Naive B cell (primary cell): ENCODE measurements at places on chromosomes 13 and 19. TPM values are rescaled to one million over a fixed set of nuclear protein-coding genes. Genes with fewer than 3 reads are reported as not detected.

DNA sequence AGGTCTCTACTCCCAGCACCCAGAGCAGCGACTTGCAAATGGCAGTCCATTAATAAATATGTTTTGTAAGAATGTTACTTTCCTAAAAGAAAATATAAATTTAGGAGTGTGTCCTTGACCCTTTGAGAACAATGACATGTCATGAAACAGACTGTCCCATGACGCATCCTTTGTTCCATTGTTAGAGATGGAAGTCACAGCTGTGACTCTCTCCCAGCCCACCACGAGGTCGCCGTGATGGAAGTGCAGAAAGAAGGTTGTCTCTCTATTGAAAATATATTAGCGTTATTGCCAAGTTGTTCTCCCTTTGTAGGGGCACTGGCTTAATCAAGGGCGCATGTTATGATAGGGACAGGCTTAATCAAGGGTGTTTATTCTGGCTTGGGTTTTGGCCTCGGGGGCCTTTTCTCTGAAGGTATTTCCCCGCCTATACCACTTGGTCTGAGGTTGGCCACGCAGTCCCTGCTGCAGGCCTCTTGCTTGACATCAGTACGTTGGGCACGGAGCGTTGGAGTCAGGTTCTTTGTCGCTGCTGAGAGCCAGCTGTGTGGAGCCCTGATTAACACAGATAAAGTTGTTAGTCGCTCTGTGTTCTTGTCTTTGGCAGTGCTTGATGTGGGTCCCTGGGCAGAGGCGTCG is 126.7 kb upstream of the ZNF536 start:
- no peaks in the 10 kb centered on the region for H3K36me3 ChIP-seq
- no peak for DNase-seq
- H3K4me1 ChIP-seq, result no peaks in the 10 kb centered on the region
- no peak overlapping the region for H3K4me3 ChIP-seq
- no peak overlapping the region for H3K27ac ChIP-seq

DNA sequence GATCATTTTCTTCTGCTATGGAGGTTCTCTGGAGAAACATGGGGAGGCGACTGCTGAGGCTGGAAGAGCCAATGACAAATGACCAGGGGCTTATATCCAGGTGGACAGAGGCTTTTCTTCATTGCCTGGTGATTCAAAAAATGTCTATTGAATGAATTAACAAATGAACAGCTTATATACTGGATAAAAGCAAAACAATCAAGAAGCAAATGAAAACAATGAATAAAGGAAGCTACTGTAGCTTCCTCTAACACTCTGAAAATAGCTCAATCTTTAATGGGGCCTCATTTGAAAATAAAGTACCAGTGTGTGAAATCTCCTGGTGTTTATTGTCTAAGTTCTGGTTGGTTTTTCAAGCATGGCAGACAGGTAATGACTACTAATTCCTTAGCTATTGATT is 167.5 kb upstream of the TMTC4 start:
- no peaks in the 10 kb centered on the region for H3K36me3 ChIP-seq
- H3K4me1 ChIP-seq, result no peaks in the 10 kb centered on the region
- no peak for DNase-seq
- H3K27me3 ChIP-seq, result no peaks in the 10 kb centered on the region

- H3K4me1 ChIP-seq, result peaks cover 19% of the 10 kb centered on the region
- peak overlapping the region; percentile 76 for H3K27ac ChIP-seq
- no peak overlapping the region for H3K4me3 ChIP-seq
- no peaks in the 10 kb centered on the region for H3K36me3 ChIP-seq
- H3K27me3 ChIP-seq, result peaks cover 44% of the 10 kb centered on the region
These were observed 4.0 kb upstream of the GRIN3B start for GRCh38 chr19:996051-996838.

- H3K4me3 ChIP-seq, result peak overlapping the region; percentile 98
- H3K27ac ChIP-seq, result peak overlapping the region; percentile 99
- H3K36me3 ChIP-seq, result no peaks in the 10 kb centered on the region
- no peak for DNase-seq
- peaks cover 46% of the 10 kb centered on the region for H3K4me1 ChIP-seq
- no peaks in the 10 kb centered on the region for H3K27me3 ChIP-seq
These were observed 698 bp downstream of the BLOC1S3 start for GRCh38 chr19:45179072-45179891.

GRCh38 chr13:77544758-77545338 is 9.3 kb downstream of the SCEL start:
- no peak overlapping the region for H3K4me3 ChIP-seq
- DNase-seq, result no peak
- H3K4me1 ChIP-seq, result peaks cover 11% of the 10 kb centered on the region

DNA sequence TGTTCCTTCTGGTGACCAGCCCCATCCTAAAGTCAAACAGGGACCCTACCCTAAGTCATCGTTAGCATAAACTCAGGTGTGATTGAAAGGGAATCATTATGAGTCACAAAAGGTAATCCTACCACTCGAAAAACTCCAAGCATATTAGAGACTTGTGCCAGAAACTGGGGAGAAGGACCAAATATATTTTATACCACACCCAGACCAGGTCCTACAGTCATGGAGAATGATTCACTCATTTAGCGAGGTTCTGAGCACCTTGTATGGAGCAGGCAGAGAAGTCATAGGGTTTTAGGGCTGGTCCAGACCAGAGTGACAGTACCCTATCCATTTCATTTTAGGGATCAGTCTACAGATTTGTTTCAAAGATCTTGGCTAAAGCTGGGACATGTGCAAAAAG is 149.5 kb downstream of the SLC7A1 start:
- no peak overlapping the region for H3K4me3 ChIP-seq
- DNase-seq, result no peak
- H3K4me1 ChIP-seq, result no peaks in the 10 kb centered on the region
- peaks cover 16% of the 10 kb centered on the region for H3K27me3 ChIP-seq

DNA sequence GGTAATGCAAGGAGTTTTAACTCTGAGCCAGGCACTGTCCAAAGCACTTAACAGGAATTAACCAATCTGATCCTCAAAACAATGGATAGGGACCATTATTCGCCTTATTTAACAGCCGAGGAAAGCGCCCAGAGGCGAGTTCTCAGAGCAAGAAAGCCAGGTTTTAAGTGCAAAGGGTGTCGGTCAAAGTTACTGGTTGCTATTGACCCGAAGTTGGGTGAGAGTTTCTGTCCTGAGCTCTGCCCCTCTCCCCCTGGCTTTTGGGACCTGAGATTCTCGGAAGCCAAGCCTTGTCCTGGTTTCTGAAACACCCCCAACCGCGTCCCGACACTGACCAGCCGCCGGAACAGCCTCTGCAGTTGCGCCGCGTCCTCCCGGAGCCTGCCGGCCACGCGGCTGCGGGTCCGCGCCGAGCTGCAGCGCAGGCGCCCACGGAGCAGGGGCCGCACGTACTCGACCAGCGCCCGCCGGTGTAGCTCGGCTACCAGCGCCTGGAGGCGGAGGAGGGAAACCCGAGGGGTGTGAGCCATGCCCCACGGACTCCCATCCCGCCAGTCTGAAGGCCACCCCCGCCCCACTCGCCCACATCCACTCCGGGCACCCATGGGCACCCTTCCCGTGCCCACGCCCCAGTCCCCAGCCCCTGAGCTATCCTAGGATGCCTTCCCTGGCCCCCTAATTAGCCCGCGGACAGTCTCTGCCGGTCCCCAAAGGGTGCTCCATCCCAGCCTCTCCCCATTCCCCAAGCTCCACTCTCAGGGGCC is 27.8 kb downstream of the EXOC3L2 start:
- H3K27me3 ChIP-seq, result peaks cover 69% of the 10 kb centered on the region
- H3K27ac ChIP-seq, result no peak overlapping the region
- DNase-seq, result no peak

- DNase-seq, result no peak
- peaks cover 9% of the 10 kb centered on the region for H3K4me1 ChIP-seq
- H3K36me3 ChIP-seq, result no peaks in the 10 kb centered on the region
- no peak overlapping the region for H3K27ac ChIP-seq
- H3K27me3 ChIP-seq, result no peaks in the 10 kb centered on the region
- no peak overlapping the region for H3K4me3 ChIP-seq
These were observed 120.2 kb downstream of the RXFP2 start for GRCh38 chr13:31859571-31859970.

DNA sequence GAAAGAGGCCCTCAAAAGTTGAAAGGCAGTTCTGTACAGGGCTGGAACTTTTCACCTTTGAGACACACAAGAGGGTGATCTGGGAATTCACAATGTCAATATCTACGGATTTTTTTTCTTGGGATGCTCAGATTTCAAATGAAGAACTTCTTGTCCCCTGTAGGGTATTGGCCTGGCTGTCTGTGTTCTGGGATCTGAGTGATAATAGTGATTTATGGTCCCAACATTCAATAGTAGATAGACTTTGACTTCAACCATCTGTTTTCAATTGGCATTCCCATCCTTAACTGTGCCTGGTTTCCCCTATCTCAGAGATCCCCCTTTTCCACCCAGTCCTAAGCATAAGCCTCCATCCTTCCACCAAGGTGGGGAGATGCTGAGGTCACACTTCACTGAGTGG is 274.1 kb downstream of the COG6 start:
- no peaks in the 10 kb centered on the region for H3K36me3 ChIP-seq
- H3K27me3 ChIP-seq, result peaks cover 35% of the 10 kb centered on the region
- H3K4me3 ChIP-seq, result no peak overlapping the region
- no peak overlapping the region for H3K27ac ChIP-seq
- H3K4me1 ChIP-seq, result no peaks in the 10 kb centered on the region

Gene LRFN3
- polyA plus RNA-seq, result 0.12 TPM

DNA sequence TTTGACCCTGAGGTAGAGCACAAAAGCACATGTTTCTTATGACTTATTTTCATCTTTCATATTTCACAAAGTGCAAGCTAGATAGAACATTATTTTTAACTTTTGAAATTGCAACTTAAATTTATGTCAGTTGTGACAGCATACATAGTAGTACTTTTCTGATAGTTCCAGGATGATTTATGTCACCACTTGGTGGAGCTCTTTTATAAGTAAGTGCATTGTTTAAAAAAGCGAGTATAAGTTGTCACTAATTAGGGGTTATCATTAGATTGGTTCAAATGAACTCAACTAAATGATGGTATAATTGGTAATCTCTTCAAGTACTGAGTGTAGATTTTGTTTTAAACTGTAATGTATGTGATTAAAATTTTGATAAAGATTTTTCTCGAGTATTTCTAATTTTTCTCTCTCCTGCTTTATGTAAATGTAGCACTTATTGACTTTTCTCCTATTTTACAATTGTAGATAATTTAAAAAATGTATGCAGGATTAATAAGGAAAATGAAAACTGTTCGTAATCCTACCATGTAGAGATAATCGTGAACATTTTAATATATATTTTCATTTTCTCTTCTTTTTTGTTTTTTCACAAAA is 31.1 kb downstream of the RB1 start:
- H3K36me3 ChIP-seq, result peaks cover 24% of the 10 kb centered on the region
- no peaks in the 10 kb centered on the region for H3K27me3 ChIP-seq
- H3K4me3 ChIP-seq, result no peak overlapping the region
- DNase-seq, result peak; percentile 32

DNA sequence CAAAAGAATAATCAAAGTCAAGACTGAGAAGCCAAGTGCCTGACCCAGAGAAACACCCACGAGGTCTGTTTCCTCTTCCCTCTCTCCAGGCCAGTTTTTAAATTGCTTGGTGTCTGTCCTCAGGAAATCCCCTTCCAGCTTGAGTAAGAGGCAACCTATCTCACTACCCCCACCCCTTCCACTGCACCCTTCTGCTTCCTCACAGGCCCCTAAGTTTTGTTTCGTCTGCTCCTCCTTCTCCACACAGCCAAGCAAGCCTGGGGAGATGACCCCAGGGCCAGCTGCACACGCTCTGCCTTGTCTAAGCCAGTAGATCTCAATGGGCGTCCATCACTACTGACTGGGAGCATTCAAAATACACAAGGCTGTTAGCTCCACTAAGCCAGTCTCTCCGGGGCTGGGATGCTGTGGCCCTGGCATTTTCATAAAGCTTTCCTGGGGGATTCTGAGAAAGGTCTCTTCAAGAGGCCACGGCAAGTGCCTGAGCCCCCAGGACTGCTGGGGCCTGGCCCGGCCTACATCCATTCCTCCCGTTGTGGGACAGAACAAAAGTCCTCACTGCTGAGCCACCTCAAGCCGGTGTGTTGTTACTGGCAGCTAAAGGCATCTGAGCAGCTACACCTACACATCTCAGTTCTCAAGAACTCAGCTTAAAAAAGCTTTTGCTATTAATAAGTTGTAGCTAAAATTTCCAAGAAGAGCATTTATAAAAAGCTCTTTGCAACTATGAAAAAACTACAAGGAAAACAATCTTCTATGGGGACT is 14.9 kb upstream of the IL4I1 start:
- peaks cover 10% of the 10 kb centered on the region for H3K36me3 ChIP-seq
- no peaks in the 10 kb centered on the region for H3K27me3 ChIP-seq
- H3K4me1 ChIP-seq, result peaks cover 72% of the 10 kb centered on the region

DNA sequence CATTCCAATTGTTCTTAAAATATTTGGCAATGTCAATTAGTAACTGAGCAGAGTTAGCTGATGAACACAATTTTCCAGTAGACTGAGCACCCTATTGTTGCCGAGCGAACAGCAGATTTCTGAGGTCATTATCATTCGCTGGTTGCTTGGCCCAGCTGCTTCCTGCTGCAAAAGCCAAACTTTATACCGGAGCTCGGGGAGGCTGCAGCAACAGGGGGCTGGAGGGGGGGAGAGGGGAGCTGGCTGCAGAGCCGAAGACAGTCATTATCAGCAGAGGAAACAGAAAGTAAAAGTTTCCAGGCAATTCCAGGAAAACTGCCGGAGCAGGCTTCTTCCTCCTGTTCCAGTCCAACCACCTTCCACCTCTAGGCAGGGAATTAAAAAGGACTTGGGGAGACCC is 77.9 kb downstream of the ZNF536 start:
- no peak for DNase-seq
- H3K36me3 ChIP-seq, result no peaks in the 10 kb centered on the region
- peaks cover 5% of the 10 kb centered on the region for H3K4me1 ChIP-seq
- peak overlapping the region; percentile 26 for H3K27ac ChIP-seq
- no peaks in the 10 kb centered on the region for H3K27me3 ChIP-seq

- DNase-seq, result no peak
- peak overlapping the region; percentile 21 for H3K4me3 ChIP-seq
- H3K27ac ChIP-seq, result peak overlapping the region; percentile 11
- peaks cover 34% of the 10 kb centered on the region for H3K27me3 ChIP-seq
These were observed 4.3 kb downstream of the RGCC start for GRCh38 chr13:41461527-41462139.

GRCh38 chr13:77715233-77715891 is 17.9 kb downstream of the SLAIN1 start:
- H3K4me3 ChIP-seq, result no peak overlapping the region
- peaks cover 11% of the 10 kb centered on the region for H3K36me3 ChIP-seq
- no peak for DNase-seq
- H3K27ac ChIP-seq, result no peak overlapping the region
- H3K4me1 ChIP-seq, result peaks cover 33% of the 10 kb centered on the region

DNA sequence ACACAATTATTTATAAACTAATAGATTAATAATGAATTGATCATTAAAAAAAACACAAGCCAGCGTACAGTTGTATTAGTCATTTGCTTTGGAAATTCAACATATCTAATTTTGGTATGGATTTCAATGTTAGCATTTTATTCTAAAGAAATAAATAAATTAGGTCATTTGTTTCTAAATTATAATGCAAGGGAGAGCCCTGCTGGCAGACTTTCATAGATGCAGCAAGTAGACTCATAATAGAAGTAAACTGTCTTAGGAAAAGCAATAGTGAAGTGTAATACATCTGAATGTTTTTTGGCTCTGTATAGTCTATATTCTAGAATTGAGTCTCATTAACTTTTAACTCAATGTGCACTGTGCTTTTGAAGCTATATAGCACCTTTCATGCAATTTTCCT is 982.4 kb upstream of the MIR17HG start:
- H3K4me3 ChIP-seq, result no peak overlapping the region
- no peak overlapping the region for H3K27ac ChIP-seq
- H3K36me3 ChIP-seq, result no peaks in the 10 kb centered on the region

- H3K4me3 ChIP-seq, result no peak overlapping the region
- DNase-seq, result no peak
- H3K36me3 ChIP-seq, result no peaks in the 10 kb centered on the region
- H3K27ac ChIP-seq, result no peak overlapping the region
- no peaks in the 10 kb centered on the region for H3K27me3 ChIP-seq
- no peaks in the 10 kb centered on the region for H3K4me1 ChIP-seq
These were observed 24.1 kb downstream of the PBX4 start for GRCh38 chr19:19594381-19594780.
